ENCODE measurements at places on chromosomes 11 and 22.

DNA sequence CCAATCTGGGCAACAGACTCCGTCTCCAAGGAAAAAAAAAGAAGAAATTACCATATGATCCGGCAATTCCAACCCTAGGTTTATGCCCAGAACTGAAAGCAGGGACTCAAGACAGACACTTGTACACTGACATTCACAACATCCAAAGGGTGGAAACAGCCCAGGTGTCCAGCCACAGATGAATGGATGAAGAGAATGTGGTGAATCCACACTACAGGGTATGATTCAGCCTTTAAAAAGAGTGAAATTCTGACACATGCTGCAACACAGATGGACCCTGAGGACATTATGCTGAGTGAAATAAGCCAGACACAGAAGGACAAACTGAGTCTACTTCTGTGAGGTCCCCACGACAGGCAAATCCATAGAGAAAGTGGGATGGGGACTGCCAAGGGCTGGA lies 43.9 kb downstream of the SGSM3 start:
- no peak for DNase-seq

GRCh38 chr22:23754980-23755636 lies 883 bp upstream of the VPREB3 start:
- no peak for DNase-seq

DNA sequence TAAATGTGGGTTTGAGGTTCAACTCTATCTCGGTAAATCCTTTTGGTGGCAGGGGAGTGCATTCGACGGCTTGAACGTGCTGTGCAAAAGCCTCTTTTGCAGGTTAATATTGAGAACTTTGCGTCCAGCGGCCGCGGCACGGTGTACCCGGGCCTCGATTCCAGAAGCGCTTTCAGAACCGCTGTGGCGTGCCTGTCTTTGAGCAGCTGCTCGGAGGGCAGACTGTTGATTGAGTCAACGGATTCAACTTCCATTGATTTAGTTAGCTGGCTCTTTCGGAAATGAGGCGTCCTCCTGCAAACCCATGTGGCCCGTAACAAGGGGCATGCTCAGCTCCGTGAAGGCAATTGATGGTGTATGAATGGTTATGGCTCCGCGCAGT lies 1247.8 kb downstream of the BRD1 start:
- DNase-seq = no peak

- DNase-seq = no peak
Observed at GRCh38 chr22:44144046-44144569, 36.6 kb upstream of the PARVG start.

GRCh38 chr22:31651664-31652063 lies 10.4 kb downstream of the PISD start:
- DNase-seq = no peak

- DNase-seq = no peak
Observed at GRCh38 chr22:19396934-19397733, 34.4 kb downstream of the HIRA start.

- no peak for DNase-seq
Observed at GRCh38 chr11:60918939-60919265, 4.9 kb downstream of the TMEM109 start.

DNA sequence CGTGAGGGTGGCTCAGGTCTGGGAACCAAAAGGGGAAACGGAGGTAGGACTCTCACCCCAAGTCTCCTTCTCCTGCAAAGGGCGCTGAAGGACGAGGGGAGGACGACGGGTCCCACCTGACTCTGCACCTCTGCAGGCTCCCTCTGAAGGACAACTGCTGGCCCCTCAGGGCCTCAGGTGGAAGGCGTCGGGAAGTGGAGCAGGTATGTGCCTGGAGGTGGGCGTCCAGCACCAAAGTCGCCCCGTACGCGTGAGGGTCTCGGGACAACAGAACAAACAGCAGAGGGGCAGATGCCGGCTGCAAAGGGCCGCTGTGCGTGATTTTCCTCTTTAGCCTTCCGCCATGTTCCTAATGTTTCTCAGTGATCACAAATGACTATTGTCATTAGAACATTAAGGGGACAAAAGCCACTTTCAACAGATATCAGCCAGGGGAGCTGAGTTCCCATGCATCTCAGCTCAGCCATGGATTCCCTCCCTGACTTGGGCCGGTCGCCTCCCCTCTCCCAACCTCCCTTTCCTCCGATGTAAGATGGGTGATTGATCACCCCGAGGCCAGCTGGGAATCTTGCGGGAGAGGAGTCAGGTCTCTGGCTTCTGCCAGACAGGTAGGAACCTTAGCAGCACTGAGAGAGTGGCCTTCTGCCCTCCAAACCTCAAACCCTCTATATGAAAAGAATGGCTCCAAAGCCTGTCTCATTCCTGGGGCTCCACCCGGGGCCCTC lies 836 bp downstream of the SLC16A8 start:
- no peak for DNase-seq

DNA sequence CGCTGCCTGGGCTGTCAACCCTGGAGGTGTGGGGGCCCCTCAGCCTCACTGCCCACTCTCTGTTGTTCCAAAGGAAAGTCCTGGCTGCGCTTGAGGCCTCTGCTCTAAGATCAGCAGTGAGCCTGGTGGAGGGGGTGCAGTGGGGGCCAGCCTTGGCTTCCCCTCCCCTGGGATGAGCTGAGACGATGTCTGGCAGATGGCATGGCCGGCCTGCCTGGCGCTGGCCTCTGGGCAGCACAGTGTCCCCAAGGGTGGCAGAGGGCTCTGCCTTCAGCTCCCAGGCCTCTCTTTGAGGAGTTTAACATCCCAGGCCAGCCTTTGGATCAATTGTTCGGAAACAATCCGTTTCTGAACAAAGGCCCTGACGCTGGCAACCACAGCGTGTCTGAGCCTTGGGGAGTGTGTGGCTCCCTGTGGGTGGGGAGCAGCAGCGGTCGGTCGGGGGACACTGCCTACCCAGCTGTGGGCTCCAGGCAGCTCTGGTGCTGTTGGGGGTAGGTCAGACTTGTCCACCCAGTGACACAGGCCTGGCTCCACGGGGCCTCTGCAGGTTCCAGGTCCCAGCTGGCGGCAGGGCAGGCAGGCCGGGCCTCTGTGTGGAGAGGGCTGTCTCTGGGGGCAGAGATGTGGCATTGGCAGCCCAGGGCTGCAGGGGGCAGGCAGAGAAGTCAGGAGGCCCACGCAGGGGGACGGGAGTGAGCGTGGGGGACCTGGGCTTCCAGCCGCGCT lies 12.1 kb downstream of the TSPAN4 start:
- no peak for DNase-seq

DNA sequence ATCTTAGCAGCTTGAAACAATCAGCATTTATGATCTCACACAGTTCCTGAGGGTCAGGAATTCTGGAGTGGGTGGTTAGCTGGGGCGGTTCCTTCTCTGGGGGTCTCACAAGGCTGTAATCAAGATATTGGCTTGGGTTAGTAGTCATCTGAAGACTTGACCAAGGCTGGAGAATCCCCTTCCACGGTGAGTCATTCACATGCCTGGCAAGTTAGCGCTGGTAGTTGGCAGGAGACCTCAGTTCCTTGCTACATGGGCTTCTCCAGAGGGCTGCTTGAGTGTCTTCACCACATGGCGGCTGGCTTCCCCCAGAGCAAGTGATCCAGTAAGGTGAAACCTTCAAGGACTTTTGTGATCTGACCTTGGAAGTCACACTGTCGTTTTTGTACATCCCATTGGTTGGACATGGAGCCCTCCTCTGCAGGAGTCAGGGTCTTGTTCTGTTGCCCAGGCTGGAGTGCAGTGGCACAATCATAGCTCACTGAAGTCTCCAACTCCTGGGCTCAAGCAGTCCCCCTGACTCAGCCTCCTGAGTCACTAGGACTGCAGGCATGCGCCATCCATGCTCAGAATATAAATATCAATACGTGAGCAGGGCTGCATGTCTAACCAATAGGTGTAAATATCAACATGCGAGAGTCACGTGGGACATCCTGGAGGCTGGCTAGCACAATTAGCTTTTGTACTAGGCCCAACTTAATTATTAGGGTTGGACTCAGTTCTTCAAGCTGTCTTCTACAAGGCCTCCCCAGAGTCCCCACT lies 7.2 kb upstream of the NIPSNAP1 start:
- DNase-seq = peak; percentile 72

GRCh38 chr11:37203006-37203405 lies 605.0 kb upstream of the RAG2 start:
- DNase-seq = no peak

DNA sequence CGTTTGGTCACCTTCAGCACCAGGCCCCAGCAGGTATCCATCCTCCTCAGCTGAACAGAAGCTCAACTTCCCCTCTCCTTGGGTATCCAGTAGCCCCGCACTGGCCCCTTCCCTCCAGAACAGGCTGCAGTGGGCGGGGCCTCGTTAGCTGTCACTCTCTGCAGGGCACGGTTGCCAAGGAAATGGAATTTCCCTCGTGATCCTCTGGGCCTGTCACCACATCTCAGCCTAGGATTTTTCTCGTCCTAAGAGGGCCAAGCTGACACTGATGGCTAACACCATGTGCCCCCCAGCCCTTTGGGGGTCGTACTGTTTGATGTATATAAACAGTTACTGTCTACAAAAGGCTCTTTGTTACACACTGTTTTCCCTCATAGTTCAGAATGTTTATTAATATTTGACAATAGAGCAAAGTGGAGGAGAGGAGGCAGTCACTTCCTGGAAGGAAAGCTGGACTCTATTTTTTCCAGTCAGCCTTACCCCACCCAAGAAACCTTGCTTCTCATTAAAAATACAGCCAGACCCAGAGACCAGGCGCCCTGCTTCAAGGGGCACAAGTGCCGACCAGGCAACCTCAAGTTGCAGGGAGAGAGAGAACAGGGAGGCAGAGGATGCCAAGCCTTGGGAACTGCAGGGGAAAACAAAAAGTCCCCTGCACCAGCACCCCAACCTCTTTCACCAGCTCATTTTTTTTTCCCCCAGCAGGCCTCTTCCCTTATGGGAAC lies 44.5 kb downstream of the FEZ1 start:
- no peak for DNase-seq

DNA sequence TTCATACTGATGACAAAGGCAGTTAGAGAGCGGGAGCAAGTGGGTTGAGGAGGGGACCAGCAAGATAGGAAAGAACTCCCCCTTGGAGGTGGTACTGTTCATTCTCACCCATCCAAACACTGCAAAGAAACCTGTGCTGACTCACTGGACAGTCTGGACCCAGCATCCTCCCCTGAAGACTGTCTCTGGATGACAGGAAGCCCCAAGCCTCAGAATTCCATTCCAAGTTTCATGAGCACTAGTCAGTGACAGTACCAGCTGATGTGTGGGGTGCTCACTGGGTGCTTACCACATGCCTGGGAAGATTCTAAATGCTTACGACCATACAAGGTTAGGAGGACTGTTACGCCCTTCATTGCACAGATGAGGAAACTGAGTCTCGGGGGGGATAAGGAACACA lies 160.9 kb downstream of the IGLL1 start:
- no peak for DNase-seq

GRCh38 chr11:2355000-2355644 lies 22.0 kb upstream of the CD81 start:
- DNase-seq = no peak

Data from HS-27A (cell line).